ENCODE measurements at places on chromosomes 3 and 15.

GRCh38 chr3:187491371-187491770, 123.2 kb downstream of the RTP4 start:
- DNase-seq = no peak

DNA sequence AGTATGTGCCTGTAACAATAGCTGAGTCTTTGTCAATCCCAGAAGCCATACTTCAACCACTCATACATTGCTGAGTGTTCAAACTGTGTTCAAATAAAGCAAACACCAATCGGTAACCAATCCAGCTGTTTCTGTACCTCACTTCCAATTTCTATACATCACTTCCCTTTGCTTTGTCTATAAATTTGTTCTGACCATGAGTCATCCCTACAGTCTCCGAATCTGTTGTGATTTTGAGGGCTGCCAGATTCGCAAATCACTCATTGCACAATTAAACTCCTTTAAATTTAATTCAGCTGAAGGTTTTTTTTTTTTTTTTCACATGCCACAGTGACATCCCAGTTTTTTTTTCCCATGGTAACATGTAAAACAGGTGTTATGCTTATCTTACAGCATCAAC, 870.3 kb downstream of the NAALADL2 start:
- no peak for DNase-seq

DNA sequence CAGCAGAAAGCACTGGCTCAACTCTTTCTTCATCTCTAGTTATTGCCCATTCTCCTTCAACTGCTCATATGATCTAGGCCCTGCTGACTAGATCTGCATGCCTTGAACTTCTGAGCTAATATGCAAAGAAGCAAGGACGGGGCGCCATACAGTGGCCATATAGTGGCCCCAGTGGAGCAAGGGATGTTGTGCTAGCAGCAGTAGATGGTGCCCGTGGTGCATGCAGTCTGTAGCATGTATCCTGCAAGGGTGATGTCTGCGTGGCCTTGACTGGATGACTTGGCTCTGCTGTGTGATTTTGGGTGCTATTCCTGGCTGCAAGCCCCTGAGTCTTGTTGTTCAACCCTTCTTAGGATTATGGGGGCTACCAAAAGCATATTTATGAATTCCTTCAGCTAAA, 12.2 kb upstream of the NMD3 start:
- DNase-seq = no peak

GRCh38 chr15:85005746-85006145, 24.1 kb downstream of the PDE8A start:
- no peak for DNase-seq

GRCh38 chr3:151430821-151431484, 29.9 kb downstream of the IGSF10 start:
- DNase-seq = no peak

DNA sequence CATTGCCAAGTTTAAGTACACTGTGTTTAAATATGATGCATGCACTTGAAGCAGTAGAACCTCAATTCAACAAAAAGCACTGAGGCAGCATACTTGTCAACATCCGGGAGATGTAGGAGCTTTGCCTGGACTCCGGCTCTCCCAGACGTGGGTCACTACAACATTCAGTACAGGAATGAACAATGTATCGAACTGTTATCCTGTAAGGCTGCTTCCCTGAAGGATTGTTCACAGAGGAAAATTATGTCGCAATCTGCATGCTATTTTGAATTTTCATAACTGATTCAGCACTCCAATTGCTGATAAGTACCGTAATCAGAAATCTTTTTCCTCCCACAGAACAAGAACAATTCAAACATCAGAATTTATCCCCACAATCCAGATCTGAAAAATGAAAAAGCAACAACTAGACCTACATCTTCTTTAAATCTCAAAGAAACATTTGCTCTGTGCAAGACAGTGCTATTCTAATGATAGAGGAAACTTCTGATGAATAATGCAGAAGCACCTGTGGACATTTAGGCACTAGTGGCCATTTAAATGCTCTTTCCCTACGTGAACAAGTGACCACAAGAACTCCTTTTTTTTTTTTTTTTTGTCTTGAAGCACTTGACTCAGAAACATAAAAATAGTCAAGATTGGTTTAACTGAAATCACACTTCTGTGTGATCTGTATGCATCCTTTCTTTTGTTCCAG, 113.4 kb downstream of the PLCH1 start:
- DNase-seq = no peak

GRCh38 chr3:160919942-160920341, 163.9 kb downstream of the PPM1L start:
- peak; percentile 6 for DNase-seq

DNA sequence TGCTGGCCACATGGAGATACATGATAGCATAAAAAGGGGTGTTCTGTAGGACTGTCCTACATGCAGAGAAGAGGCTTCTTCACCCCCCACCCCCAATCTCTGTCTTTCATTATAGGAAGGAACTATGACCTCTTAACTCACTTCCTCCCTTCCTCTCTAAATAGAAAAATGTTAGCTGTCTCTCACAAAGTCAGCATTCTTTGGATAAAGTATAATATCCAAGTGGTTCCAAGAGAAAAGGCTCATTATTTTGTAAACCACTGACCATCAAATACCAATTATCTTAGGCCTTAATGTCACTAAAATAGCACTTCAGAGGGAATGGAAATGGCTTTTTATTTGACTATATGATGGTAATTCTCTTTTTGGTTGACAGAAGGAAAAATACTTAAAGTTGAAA, 95.3 kb upstream of the SLC2A2 start:
- no peak for DNase-seq

GRCh38 chr15:80426316-80426715, 22.1 kb downstream of the ARNT2 start:
- no peak for DNase-seq

DNA sequence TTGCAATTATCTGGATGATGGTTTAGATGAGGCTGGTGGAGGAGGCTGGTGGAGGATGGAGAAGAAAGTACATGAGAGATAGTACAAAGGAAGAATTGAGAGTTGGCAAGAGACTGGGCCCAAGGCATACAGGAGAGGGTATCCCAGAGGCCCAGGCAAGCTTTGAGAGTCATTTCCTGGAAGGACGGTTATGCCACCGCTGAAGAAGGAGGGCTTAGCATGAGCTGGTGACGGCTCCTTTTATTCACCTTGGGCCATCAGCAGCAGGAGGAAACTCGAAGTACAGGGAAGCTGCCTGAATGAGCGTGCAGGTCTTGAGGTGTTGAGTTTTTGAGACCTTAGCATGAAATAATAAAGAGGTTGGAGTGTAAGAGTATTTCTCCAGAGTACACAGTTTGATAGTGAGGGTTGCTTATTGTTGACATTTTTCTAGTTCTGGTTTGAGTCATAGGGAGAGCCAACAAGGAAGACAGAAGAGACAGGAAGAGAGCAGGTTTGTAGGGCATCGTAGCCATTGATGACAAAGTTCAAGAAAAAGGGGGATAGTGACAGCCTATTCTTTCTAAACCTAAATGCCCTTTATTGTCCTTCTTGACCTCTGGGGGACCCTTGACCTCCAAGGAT, 13.8 kb downstream of the THSD4 start:
- DNase-seq = no peak

DNA sequence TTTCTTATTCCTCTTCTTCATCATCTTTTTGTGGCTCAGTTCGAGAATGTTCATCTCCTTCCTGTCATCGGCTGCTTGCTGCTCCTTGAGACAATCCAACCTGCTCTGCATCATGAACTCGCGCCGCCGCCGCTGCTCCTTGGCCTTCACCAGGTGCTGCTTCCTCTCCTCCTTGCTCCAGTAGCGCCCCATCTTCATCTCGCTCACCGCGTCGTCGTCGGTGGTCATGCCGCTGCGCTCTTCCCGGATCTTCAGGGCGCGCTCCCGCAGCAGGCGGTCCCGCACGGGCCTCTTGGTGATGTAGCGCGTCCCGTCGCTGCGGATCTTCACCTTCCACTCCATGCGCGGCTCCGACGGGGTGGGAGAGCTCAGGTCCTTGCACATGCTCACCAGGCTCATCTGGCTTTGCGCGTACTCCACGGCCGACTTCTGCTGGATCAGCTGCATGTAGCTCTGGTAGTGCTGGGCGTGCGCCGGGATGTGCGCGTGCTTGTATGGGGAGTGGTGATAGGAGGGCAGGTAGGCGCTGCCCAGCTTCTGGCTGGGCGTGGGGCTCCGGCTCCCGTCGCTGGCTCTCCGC, 241.2 kb downstream of the PDZRN3 start:
- DNase-seq = no peak

DNA sequence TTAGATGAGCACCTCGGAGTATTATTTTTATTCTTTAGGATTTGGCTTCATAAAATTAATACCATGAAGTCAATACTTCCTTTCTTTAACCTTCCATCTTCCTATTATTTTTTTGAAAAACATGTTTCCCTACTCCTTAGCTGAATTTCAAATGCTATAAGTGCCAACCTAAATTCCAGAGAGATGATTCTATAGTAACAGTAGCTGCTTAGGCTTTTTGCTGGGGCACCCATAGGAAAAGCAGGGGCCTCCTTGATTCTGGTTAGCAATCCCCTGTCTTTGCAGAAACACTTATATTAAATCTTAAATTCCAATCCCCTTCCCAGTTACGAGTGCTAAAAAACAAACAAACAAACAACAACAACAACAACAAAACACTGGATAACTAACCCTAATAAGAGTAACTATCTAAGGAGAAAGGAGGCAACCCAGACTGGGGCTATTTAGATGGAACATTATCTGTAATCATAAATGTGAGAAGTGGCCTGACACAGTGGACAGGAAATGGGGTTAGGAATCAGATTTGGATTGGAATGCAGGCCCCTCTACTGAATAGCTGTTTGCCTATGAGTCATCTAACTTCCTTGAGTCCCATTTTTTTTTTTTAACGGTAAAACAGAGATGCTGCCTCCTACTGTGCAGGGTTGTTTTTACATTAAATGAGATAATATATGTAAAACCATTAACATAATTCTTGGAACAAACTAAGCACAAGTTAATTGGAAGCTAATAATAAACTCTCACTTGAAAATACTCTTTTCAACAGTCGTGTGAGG, 148.1 kb downstream of the WDR72 start:
- DNase-seq = no peak

DNA sequence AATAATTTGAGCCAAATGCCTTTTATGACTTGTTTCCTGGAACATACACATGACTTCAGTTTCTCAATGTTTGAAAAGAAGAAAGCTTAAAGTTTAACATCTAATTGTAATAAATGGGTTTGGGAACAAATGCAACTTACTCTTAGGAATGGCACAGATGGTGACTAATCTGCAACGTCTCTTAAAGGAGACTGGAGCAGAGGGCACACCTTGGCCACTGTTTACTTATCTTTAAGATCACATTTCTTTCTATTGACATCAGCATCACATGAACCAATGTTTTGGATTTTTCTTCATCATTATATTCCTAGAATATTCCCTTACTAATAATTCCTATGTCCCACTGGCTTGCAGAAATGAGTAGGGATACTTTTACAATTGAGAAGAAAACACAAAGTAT, 229.5 kb downstream of the CHL1 start:
- no peak for DNase-seq

DNA sequence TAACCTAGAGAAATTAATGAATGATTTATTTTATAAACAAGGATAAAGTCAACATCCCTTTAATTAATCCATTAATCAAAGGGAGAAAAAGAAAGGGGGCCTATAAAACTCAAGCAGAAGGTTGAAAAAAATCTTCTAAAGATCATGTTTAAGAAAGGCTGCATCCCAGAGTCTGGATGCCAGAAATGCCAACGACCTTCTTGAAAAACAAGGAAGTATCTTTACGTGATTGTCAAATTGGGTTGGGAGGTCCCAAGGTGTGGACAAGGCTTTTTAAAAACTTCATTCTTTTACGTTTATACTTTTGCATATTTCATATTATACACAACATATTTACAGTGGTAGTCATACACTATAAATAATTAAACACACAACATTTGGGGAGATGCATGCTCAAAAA, 1.6 kb downstream of the GOLGB1 start:
- DNase-seq = no peak

DNA sequence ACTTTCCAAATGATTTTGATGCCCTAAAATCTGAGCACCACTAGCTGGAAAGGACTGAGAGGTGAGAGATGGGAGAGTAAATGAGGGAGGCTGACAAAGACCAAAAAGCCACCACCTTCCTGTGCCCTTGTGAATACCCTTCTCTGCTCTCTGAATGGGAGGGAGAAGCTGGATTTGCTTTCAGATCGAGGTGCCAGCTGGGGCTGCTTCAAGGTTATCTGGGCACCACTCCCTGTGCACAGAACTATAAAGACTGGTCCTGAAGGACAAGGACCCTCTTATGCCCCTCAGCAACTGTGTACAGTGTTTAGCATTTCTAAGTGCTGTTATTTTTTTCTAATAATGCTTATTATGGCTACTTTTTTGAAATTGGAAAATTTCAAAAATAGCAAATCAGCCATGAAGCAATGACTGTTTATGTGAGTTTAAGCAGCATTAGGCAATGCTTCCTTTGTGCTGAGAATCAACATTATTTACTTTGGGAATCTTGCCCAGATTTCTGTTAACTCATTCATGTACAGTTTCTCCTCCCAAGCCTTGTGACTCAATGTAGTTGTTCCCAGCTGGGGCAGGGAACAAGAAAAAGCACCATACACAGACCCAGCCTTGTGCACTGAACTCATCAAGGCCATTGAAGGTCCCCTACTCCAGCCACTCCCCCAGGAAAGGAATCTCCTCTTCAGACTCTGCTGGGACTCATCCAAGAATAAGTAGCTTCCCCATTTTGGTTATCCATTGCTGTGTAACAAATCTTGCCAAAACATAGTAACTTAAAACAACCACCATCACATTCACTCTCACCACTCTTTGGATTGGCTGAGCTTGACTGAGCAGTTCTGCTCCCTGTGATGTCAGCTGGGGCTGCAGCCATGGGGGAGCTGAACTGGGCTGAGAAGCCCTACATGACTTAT, 37.3 kb upstream of the CDV3 start:
- no peak for DNase-seq

DNA sequence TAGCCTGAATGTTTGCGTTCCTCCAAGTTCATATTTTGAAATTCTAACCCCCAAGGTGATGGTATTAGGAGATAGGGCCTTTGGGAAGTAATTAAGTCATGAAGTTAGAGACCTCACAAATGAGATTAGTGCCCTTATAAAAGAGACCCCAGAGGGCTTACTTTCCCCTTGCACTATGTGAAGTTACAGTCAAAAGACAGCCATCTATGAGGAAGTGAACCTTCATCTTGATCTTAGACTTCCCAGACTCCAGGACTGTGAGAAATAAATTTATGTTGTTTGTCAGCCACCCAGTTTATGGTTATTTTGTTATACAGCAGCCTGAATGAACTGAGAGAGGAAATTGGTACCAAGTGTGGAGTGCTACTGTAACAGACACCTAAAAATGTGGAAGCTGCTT, 74.4 kb downstream of the DAPK2 start:
- DNase-seq = no peak

GRCh38 chr15:44542596-44542995, 5.6 kb downstream of the EIF3J start:
- no peak for DNase-seq

DNA sequence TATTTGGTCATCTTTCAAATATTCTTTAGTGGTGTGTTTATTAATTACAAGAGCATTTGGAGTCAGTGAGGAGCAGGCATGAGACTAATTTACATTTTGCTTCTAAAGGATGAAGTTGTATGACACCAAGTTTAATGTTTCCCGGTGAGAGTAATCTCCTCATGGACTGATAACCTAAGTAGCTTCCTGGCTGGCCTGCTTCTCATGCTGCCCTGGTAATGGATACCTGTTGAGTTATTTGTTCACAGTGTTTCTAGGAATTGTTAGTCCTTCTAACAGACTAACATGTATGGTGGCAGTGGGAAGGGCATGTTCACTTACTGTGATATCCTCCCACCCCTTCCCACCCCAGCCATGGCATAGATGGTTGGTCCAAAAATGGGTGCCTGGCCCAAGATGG, 69.3 kb upstream of the CMTM7 start:
- no peak for DNase-seq

- no peak for DNase-seq
Observed at GRCh38 chr3:188624384-188624783, 470.4 kb downstream of the LPP start.

Measured in NCI-H774 (cell line).